ENCODE measurements at places on chromosomes 1 and 21.

DNA sequence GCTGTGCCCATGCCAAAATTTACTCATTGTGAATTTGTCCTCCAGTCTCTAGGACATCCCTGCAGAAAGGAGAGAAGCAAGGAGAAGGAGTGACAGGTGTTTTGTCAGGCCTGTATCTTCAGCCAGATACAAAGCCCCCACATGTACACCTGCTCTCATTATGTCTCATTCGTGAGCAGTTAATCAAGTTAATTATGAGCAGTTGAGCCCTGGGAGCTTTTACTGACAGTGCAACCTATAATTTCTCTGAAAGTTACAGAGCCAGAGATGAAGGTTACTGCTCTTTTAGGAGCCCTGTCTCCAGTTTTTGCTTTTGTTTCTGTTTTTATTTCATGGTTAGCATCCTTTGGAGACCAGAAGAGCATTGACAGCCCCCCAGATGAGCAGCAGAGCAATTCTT lies 5.0 kb upstream of the ILDR2 start:
- DNase-seq: no peak

GRCh38 chr1:198904321-198904720 lies 265.5 kb downstream of the PTPRC start:
- DNase-seq: no peak

DNA sequence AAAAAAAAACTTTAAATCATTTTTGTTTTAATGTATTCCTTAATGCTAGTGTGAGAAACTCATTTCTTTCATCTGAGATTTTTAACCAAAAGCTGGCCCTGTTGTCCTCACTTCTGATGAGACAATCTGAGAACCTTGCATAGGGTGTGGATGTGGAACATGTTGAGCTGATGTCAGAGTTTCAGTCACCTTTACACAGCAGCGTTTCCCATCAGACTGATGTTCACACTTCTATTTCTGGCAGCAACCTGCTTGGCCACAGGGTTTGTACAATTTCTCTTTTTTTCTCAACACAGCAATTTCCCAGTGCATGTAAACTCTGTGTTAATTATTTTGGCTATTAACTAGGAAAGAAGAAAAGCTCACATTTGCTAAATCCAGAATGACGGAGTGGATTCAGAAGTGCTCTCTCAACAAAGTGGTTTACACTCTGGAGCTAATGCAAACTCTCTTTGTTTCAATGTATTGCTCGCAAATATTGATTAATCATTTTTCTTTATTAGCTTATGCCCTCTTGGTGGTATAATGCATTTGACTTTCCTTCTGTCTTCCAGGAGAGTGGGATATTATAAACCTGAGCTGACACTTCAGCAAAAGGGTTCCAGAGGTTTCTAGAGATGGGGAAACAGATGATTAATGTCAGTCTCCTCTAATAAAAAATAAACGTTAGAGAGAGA lies 70.5 kb upstream of the HSPA13 start:
- DNase-seq: no peak

GRCh38 chr1:155044365-155044764 lies 6.8 kb upstream of the ADAM15 start:
- no peak for DNase-seq

DNA sequence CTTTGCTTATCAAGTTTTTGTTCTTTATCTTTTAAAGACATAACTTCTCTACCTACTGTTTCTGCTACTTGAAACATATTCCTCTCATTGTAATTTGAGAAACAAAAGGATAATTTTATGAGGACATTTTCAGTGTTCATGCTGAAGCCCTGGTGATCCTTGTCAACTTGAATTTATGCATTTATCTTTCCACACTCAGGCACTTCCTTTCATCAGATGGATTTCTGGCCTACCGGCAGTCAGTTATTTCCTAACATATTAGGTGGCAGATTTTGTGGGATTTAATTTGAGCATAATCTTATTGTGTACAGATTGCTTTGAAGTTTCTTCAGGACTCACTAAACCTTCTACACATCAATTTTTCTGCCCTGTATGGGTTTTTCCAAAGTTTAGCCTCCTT lies 75.0 kb downstream of the RGL1 start:
- no peak for DNase-seq

Measured in iPS DF 6.9 (cell line).